ENCODE measurements at places on chromosomes 3 and 15. TPM values are rescaled to one million over a fixed set of nuclear protein-coding genes. Genes with fewer than 3 reads are reported as not detected.

- DNase-seq, result no peak
Observed at GRCh38 chr3:18419232-18419631, 5.9 kb downstream of the SATB1 start.

DNA sequence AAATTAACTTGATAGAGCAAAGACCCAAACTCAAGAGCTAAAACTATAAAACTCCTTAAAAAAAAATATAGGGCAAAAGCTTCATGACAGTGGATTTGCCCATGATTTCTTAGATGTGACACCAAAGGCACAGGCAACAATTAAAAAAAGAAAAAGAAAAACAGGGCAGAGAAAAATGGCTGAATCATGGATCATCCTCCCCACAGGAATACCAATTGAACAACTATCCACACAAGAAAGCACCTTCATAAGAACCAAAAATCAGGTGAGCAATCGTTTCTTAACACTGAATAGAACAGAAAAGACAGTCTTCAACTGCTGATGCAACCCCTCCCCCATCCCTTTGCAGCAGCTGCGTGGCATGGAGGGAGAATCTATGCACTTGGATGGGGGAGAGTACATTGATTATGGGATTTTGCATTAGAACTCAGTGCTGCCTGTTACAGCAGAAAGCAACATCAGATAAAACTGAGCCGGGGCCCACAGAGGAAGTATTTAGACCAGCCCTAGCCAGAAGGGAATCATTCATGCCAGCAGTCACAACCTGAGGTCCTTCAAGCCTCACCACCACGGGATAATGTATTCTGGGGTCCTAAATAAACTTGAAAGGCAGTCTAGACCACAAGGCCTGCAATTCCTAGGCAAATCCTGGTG, 15.7 kb downstream of the C3orf33 start:
- no peak for DNase-seq

- DNase-seq, result no peak
Observed at GRCh38 chr3:166111562-166111961, 274.3 kb upstream of the BCHE start.

DNA sequence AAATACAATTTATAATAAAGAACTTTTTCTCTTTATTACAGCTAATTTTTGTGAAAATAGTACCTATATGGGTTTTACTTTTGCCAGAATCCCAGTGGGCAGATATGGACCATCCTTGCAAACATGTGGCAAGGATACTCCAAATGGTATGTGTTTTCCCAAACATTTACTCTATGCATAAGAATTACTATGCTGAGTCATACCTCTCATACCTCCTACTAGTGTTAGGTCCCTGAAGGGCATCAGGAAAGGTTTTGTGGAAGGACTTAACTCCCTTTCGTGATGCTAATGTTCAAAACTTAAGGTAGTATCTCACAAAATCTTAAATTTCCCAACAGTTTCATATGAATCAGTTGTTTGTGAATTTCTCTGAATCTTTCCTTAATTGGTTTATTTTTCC, 21.3 kb downstream of the ADGRG7 start:
- DNase-seq, result no peak

DNA sequence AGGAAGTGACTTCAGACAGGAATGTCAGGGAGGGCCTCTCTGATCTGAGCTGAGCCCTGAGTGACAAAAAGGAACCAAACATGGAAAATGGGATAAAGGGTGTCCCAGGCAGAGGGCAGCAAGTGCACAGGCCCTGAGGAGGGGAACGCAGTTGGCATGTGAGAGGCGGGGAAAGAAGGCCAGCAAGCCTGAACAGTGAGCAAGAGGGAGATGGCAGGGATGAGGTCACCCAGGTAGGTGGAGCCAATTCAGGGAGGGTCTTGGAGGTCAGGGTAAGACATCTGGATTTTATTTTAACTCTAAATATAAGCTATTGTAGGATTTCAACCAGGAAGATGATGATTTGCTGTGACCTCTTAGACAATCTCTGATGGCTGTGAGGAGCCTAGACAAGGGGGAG, 167.7 kb downstream of the LRTM1 start:
- DNase-seq, result no peak

DNA sequence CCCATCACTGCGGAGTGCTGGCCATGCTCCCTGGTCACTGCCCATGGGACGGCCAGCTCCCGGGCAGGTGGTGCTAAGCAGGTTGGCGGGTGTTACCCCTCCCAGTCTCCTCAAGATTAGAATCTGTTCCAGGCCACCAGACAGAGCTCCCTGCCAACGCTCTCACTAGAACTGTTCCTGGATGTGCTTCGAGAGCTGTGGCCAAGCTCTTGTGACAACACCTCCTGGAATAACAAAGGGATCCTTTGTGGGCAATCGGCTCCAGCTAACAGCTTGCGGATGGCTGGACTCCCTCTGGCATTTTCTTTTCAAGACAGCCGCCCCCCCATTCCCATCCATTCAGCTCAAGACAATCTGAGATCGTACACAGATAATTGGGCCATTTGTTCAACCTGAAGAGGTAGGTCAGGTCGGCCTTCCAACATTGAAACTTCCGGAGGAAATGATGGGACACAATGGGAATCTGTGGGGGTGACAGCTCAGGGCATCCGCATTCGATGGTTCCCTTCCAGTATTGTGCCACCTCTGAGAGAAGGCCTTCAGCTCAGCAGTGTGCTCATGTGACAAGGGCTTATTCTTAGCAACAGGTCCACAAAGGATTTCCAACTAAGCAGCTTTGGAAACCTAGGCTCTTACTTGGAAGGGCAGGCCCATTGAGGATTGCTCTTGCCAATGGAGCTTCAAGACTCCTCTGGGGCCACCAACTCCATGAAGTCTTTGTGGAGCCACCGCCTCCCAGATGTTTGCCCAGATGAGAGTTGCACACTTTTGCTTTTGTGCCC, 11.6 kb upstream of the EPHB3 start:
- DNase-seq, result no peak

DNA sequence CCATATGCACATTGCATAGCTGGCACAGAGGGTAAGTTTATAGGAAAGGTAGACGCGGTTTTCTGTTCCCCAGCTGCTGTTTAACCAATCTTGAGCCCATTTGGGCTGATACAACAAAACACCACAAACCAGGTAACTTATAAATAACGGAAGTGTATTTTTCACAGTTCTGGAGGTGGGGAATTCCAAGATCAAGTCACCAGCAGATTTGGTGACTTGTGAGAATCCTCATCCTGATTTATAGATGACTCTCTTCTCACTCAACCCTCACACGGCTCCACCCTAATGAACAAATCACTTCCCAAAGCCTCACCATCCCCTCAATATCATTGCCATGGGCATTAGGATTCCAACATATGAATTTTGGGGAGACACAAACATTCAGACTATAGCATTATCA, 694.4 kb upstream of the NR2F2 start:
- no peak for DNase-seq

GRCh38 chr3:13318626-13319470, 101.3 kb downstream of the NUP210 start:
- DNase-seq, result no peak

DNA sequence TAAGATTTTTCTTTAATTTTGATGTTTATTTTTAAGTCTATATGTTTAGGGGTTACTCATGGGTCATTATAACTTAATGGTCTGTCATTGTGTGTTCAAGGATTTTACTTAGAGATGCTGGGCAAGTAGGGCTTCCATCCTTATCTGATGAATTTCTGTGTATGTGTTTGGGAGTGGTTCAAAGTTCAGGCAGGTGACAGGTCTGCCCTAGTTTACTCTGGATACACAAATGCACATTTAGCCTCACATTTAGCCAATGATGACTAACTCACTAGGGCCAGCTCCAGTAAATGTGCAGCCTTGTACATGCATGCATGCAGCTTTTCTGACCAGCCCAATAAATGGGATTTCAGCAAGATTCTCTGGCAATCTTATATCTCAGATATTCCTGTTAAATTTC, 554.1 kb downstream of the SI start:
- DNase-seq, result no peak

GRCh38 chr15:32852771-32853170, 135.0 kb downstream of the GREM1 start:
- DNase-seq, result no peak

DNA sequence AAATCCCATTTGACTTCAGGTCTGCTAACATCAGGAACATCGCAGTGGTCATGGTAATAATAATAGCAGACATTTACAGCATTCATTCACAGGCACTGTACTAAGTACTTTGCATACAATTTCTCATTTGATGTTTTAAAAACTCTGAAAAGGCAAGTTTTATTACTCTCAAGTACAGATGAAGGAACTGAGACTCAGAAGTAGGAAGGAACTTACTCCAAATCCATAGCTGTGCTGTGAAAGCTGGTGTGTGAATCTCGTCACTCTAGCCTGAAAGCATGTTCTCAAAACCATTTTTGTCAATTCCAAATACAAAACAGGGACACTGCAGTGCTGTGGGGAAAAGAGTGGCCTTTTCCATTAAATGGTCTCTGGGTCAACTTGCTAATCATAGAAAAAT, 179.9 kb downstream of the FAM43A start:
- DNase-seq, result no peak

GRCh38 chr3:54905920-54906319, 21.9 kb downstream of the LRTM1 start:
- DNase-seq, result no peak

- no peak for DNase-seq
Observed at GRCh38 chr3:34200576-34200975, 402.1 kb downstream of the PDCD6IP start.

Gene GOLGA8S
- polyA plus RNA-seq, result not detected

Gene CPB1
- polyA plus RNA-seq, result not detected

Data from CD4-positive, alpha-beta memory T cell (primary cell).